ENCODE measurements at places on chromosomes 6 and 20. TPM values are rescaled to one million over a fixed set of nuclear protein-coding genes. Genes with fewer than 3 reads are reported as not detected.

DNA sequence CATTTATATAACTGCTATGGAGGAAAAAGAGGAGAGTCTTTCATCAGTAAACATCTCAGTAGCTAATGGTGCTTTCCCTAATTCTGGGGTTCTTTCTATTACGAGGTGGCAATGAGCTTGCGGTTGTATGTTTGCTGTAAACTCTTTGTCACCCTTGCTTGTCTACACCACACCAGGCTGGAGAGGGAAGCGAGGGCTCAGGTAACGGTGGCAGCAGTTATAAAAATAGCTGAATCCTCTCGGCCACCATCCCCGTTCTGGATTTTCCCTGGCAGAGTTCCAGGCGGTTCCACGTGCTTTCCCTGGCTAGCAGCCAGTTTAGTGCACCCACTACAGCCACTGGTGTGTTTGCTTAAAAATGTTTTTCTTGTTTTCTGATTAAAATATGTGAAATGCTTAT, 39.0 kb downstream of the MAS1 start:
- DNase-seq = no peak

GRCh38 chr6:140107216-140107615, 732.8 kb upstream of the CITED2 start:
- DNase-seq = peak; percentile 32

DNA sequence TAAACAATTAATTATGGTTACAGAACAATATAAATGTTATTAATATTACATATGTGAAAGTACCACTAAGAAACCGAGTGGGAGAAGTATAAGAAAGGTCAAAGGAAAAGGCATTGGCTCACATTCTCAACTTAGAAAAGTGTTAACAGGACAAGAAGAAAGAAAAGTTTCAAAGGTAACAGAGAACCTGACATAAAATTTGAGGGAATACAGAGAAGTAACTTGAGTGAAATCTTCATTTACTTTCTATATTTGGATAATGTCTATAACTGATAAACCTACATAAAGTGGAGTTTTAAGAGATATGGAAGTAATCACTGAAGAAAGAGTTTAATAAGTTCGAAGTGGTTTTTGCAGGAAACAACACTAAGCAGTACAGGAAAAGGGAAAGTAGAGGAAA, 30.1 kb downstream of the REPS1 start:
- DNase-seq = no peak

Gene CHRNA4
- not detected for total RNA-seq

DNA sequence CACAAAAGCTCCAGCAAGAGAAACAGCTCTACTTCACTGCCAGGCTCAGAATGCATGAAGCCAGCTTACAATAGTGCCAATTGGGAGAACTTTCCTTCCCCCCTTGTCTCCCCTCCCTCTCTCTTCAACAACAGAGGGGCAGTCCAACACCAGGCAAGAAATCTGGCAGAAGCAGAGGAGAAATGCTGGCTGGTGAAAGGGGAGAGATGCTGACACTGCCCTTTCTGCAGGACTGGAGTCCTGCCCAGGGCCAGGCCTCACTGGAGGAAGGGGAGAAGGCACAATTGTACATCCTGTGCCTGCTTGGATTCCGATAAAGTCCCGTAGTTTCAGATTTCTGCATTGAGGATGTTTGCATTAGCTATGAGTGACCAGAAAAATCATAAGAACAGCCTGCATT, 148.6 kb downstream of the LRRC1 start:
- no peak for DNase-seq

DNA sequence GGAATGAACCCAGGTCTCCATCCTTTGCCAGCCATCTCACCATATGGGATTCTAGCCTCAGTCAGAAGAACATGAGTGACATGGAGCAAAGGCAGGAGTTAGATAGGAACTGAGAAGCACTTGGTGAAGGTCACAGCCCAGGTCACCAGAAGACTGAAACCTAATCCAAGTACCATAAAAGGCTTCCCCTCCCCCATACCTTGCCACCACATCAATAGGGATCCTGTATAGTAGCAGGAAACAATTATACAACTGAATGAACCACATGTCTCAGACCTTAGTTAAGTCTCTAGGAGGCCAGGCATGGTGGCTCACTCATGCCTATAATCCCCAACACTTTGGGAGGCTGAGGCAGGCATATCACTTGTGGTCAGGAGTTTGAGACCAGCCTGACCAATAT, 49.6 kb downstream of the KIZ start:
- no peak for DNase-seq

Gene GJA10
- not detected for total RNA-seq

DNA sequence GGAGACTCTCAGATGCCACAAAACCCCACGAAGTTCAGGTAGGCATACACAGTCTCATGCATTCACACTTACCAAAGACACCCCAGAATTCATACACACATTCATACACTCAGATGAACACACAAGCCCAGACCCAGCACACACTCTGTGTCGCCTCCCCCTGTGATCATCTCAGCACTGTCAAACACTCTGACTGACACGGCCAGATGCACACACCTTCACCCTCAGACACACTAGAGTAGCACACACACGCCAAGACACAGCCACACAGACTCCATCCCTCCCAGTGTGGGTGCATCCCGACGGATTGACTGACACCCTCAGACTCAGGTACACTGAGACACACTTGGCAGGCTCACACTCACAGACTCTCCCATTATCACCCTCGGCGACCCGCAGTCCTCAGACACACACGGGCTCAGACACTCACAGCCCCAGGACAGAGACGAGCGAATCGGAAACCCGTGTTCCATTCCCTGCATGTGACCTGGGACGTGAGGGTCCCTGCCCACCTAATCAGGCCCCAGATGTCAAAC, 872 bp upstream of the RIMS4 start:
- no peak for DNase-seq

DNA sequence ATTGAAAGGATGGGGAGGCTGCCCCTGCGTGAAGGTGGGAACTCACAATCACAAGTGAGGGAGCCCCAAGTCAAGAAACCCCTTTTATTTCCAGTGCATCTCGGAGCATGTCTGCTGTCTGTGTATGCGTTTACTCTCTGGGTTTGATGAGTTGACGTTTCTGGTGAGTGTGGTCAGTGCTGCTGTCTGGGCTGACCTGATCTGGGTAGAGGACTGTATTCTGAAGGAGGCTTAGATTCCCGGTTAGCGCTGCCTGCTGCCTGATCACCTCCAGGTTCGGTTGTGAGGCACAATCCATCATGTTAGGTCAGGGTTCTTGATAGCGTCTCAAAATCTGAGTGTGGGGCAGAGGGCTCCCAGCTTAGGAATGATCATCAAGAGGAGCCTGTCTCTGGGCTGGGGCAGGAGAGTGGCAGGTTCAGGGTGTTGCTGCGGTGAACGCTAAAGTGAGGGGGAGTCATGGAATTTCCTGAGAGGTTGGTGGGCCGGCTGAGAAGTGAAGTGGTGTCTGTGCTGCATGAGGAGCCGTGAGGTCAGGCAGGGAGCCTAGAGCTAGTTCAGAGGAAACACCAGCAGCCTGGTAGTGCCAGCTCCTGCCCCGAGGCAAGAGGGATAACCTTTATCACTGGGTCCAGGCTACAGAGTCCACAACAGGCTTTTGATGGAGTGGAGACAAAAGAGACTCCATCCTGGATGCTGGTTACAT, 225.3 kb upstream of the CST7 start:
- no peak for DNase-seq

GRCh38 chr20:38242848-38243708, 17.5 kb downstream of the KIAA1755 start:
- peak; percentile 37 for DNase-seq

Gene CFAP61
- not detected for total RNA-seq

DNA sequence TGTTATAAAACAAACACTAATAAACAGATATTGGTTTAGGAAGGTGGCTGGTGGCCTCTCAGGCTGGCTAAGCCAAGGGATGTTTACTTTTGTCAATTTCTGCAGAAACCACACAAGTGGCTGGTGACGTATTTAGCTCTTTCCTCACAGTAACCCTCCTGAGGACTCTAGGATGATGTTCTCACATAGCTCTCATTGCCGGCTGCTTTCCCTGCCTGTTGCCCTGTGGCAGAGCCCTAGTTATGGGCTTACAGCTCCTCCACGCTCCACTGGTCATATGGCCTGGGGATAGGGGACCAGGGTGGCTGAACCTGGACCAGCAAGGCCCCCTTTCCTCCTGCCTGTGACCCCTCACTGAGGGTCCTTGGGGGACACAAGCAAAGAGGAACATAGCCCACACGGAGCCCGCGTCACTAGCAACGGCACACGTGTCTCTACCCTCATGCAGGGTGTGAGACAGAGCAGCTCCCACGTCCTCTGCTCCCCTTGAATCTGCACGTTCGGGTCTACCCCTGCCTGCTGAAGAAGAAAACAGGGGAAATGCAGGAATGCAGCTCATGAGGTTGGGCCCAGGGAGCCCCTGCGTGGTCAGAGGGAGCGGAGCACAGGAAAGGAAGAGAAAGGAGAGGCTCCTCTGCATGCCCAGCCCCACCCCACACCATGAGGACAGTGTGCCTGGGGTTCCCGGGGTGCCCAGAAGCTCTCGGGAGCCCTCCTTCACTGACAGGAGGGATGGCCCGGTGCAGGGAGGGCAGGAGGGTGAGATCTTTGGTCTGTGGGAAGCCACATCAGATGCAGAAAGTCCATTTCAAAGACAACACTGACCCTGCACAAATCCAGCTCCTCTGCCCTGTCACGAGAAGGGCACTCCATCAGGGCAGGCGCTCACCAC, 13.9 kb downstream of the RAMACL start:
- peak; percentile 75 for DNase-seq

Gene GTSF1L
- not detected for total RNA-seq

DNA sequence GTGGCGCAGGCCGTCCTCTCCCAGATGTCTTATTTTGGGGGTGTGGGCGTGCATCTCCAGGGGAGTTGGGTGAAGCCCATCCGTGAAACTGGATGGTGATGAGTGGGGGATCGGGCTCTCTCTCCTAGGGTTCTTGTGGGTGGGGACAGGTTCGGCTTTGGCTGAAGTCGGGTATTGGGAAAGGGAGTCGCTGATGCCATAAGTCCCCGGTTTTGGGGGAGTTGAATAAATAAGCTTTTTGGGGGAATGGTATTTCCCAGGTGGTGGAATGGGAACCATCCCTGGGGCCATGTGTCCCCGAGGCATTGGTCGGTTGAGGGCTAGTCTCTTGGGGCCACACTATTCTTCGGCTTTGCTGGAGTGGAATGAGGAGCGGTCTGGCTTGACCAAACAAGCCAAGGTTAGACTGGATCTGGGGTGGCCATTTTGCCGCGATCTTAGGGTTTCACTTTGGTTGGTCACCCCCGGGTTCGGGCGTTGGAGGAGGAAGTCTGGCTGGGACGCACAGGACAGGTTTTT, 481 bp downstream of the ZNF133 start:
- peak; percentile 45 for DNase-seq

DNA sequence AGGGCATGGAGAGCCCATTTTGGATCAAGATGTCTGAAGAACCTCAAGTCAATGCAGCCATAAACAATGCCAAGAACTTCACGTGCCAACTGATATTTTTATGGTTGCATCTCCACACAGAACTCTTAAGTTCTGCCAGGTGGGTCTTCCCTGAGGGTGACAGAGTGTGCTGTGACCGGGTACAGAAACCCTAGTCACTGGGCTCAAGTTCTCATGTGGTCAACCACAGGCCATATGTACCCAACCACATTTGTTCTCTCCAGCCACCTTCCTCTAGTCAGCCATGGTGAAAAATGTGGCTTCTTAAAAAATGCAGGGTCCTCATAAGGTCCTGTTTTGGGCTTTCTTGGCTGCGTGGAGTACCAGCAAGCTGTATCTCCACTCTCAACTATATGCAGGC, 48.9 kb downstream of the CLIC5 start:
- DNase-seq = no peak

GRCh38 chr6:7240351-7240750, 72.6 kb downstream of the SSR1 start:
- DNase-seq = no peak

Gene KHDRBS2
- total RNA-seq = not detected

All from M059J (cell line).